SW480 (cell line): ENCODE measurements at places on chromosomes 13 and 19.
A peak's percentile ranks its signal among the peaks of the same experiment; 100 is the strongest.

DNA sequence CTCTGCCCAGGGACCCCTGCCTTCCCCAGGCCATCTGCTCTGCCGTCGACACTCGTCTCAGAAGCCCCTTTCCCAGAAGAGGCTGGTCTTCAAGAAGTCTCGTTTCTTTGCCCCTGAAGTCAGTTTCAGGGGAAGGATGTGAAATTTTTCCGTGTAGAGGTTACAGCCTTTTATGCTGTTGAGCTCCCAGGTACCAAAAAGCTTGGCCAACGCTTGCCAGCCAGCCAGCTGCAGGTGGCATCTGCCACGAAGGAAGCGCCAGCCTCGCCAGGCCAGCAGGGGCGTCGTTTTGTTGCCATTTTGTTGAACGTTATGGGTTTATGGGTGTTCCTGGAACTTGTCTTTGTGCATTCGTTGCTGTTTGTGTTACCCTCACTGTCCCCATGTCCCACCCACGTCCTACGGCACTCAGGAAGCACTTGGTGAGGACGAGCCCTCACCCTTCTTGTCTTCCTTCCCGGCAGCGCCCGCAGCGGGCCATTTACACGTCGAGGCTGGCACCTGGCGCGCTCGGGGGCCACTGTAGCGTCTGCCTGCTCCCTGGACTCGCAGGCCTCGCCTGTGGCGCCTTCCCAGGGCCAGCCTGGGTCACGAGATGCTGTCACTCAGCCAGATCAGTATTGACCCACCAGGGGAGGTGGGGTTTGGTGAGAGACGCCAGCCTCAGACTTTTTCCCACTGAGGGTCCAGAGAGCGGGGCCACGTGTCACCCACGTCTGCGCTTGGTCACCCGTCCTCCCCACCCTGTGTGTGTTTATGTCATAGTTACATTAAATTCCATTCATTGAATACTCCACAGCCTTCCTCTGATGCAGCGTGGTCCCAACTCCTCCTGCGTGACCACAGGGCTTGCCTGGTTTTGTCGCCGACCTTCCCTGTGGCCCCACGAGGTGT lies 37.1 kb downstream of the AP1M1 start:
- no peak for DNase-seq

- no peak for DNase-seq
Observed at GRCh38 chr13:113558461-113558860, 26.1 kb upstream of the TFDP1 start.

GRCh38 chr19:17888260-17888659 lies 16.5 kb downstream of the SLC5A5 start:
- DNase-seq = no peak

DNA sequence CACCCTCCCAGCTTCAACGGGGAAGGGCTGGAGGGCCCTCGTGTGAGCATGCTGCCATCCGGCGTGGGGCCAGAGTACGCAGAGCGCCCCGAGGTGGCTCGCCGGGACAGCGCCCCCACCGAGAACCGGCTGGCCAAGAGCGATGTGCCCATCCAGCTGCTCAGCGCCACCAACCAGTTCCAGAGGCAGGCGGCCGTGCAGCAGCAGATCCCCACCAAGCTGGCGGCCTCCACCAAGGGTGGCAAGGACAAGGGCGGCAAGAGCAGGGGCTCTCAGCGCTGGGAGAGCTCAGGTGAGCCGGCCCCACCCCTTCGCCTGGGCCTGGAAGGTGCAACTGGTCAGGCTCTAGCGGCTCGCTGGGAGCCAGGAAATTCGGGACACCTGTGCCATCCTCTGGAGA lies 20.0 kb downstream of the PEX11G start:
- no peak for DNase-seq

DNA sequence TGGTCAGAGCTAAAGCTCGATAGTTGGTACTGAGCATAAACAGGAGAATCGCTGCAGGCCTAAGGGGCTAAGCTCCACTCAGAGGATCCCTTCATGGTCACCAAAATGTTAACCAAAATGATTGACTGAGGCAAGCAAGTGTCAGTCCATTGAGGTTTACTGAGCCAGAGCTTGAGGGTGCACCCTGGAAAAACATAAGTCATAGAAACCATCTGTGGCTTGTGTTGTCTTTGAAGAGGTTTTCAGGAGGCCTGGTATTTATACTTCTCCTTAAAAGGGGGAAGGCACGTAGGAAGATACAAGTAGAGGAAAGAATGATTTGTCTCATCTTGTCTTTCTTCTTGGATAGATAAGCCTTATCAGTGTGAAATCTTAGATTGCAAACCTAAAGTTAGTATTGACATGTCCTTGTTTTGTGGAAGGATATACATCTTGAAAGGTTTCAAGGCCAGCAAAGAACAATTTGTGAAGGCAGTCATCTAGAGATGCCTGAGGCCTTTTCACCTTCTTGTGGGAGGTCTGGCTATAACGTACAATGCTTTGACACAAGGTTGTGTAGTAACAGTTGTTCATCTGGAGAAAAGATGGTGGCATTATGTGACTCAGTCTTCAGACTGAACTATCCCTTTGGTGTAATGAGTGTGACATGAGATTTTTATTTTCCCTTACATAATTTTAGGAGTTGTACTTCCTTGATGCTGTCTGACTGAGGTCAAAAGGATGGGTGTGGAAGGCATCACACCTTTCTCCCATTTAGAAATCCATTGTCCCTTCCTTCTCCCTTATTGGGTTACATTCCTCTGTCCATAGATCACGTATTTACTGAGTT lies 14.7 kb upstream of the CEACAM6 start:
- DNase-seq = no peak

DNA sequence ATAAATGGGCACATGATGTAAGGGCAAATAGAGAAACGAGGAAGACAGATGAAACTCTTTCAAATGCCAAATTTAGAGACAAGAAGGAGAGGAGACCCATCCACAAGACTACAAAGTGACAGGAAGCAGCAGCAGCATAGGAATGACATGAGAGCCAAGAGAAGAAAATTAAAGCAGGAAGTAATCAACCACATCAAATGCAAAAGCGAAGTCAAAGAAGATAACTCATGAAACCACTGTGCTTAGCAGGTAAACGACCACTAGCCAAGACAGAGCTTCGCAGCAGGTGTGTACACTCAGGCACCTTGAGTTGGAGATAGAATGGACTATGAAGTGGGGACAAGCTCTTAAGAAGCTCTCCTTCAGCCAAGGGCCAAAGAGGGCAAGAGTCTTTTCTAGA lies 64.1 kb downstream of the KLF12 start:
- peak; percentile 41 for DNase-seq

GRCh38 chr13:75847588-75847987 lies 211.5 kb downstream of the LMO7 start:
- DNase-seq = no peak

GRCh38 chr19:22332924-22333323 lies 46.7 kb downstream of the ZNF729 start:
- DNase-seq = no peak

DNA sequence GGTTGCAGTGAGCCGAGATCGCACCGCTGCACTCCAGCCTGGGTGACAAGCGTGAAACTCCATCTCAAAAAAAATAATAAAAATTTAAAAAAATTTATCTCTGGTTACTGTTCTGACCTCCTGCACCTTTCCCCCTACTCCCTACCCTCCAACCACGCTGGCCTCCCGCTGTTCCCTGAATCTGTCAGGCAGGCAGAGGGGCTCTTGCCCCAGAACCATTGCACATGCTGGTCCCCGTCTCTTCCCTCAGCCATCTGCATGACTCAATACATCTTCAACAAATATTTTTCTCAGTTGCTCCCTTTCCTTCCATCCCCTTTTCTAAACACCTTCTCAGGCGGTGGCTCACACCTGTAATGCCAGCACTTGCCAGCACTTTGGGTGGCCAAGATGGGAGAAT lies 1.1 kb upstream of the FAM187B start:
- DNase-seq = no peak

DNA sequence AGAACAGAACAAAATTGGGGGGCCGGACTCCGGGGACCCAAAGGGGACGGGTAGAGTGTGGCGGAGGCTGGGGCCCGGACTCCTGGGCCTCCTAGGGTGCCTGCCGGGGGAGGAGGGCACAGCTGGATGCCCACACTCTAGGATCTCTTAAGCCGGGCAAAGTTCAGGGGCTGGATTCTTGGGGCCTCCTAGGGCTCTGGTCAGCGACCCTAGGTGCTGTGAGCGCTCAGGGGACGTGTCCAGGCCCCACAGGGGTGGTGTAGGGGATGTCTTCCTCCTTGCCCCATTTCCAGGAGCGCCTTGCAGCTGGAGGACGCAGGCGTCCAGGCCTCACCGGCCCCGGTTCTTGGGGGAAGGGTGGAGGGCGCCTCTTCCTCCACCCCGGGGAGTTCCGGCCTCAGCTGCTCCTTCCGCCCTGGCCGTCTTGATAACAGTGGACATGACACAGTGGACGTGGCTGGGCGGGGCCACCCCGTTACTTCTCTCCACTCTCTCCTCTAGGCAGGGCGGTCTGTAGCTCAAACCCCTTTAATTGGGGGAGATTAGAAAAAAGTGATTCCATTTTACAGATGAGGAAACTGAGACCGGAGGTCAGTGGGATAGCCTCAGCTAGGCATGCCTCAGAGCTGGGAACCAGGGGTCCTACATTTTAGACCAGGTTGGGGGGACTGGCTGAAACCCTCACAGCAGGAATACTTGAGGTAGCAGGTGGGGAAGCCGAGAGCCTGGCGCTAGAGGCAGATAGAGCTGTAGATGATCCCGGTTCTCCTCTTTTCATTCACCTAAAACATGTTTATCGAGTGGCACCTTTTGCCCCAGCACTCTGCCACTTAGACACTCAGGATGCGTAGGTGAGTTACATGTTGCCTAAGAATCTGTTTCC lies 705 bp downstream of the STXBP2 start:
- no peak for DNase-seq

DNA sequence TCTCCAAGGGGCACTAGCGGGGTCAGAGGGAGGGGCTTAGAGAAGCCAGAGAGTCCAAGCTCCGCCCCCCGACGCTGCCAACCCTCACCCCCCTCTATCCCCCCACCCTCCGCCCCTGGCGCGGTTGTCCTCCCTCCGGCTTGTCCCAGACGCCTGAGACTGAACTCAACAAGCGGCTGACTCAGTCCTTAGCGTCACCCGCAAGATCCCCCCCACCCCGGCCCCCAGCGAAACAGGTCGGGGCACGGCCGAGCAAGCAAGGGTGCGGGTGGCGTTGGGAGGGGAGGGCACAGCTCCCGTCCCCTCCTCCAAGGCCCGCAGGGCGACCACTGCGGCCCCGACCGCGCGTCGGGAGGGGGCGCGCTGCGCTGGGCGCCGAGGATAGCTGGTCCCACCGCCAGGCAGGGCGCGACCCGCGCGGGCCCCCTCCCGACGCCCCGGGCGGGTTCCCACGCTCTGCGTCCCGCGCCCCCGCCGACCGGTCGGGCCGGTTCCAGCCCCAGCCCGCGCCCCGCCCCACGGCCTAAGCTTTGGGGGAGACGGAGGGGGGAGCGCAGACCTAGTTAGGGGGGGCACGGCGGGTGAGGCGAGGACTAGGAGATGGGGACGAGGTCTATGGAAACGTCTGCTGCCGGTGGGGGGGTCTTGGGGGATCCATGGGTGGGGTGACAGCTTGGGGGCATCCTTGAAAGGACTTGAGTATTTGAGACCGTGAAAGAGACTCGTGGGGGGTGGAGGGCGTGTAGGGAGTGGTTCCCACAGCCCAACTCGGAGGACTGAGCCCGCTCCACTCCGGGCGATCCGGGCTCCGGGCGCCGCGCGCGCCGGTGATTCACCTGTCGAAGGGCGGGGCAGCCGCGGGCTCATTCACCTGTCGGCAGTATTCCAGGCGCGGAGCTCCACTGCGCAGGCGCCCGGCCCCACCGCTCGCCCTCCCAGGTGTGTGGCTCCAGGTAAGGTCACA lies 5.1 kb downstream of the NOTCH3 start:
- peak; percentile 88 for DNase-seq

DNA sequence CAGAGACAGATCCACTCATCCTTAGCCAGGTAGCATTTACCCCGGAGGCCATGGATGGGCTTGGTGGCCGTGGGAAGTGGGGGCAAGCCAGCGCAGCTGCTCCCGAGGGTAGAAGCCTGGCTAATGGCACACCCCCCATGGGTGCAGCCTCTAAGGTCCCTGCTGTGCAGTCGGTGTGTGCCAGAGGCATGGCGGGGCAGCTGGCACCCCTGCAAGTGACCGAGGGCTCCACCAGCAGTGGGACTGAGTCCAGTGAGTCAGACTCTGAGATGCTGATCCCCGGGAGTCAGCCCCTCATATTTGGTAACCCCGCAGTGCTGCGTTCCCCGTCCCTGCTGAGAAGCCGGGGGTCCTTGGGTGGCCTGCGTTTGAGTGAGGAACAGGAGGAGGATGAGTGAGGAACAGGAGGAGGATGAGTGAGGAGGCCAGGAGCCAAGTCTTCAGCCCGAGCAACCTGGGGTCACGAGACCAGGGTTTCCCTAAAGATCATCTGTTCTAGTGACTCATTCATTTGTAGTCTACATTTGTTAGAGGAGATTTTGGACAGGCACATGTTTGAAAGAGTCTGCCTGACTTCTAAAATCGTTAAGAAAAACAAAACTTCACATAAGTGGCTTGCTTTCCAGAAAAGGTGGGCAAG lies 180.7 kb downstream of the STK24 start:
- no peak for DNase-seq

GRCh38 chr19:38975214-38975860 lies at the start of gene FBXO17:
FBXO17 (minus strand) TSS chr19:38975742; CDS start chr19:38950319, 25,423 bp downstream.
- DNase-seq = peak; percentile 77

- no peak for DNase-seq
Observed at GRCh38 chr19:21463449-21464105, 41.8 kb upstream of the ZNF429 start.

DNA sequence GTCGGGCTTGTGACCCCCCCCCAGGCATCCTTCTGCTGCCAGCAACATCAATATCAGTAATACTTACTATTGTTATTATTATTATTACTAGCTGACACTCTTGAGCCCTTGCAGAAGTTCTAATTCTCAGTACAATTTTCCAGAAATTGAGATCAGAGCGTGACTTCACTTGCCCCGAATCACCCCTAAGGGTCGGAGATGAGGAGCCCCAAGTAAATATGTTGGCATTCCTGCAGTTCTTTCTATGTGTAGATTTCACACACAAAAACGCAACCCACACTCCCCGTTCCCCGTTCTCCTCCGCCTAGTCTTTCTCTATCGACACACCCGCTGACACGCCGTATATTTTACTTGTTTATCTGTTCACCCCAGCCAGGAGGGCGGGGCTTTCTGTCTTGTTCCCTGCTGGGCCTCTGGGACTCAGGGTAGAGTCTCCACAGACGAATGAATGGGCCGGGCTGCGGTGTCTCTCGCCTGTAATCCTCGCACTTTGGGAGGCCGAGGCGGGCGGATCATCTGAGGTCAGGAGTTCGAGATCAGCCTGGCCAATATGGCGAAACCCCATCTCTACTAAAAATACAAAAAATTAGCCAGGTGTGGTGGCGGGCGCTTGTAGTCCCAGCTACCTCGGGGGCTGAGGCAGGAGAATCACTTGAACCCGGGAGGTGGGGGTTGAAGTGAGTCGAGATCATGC lies 14.7 kb downstream of the TLE5 start:
- DNase-seq = peak; percentile 56

DNA sequence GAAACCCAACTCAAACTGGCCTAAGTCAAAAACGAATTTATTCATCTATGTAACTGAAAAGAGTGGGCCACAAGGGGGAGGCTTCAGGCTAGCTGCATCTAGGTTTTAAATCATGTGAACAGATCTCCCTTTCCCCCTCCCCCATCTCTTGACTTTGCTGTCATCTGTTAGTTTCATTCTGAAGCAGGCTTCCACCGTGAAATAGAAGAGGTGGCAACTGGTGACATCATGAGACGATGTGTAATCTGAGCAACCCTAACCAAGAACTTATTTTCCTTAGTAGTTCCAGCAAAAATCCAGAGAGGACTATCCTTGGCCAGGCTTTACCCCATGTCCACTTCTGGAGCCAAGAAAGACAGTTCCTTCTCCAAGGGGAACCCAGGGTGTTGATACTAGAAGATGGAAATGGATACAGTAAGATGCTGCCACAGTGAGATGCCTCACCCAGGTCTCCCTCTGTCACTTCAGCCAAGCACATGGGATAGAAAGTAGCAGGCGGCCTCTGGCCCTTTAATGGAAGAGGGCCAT lies 9.4 kb downstream of the SAMD4B start:
- no peak for DNase-seq
